Fibroblast of lung (primary cell): ENCODE measurements at places on chromosomes 2 and 18. TPM values are rescaled to one million over a fixed set of nuclear protein-coding genes. Genes with fewer than 3 reads are reported as not detected.

CLHC1 gene
- 7.2 and 11.9 TPM in 2 replicates for total RNA-seq

ERBB4 gene
- total RNA-seq, result under 0.01 and 0.17 TPM in 2 replicates

MYO5B gene
- total RNA-seq, result under 0.01 TPM in 2 replicates

TNFAIP6 gene
- 33.1 and 53.8 TPM in 2 replicates for total RNA-seq

ALPI gene
- not detected in 2 replicates for total RNA-seq

CDCA7 gene
- 1.3 and 1.5 TPM in 2 replicates for total RNA-seq

MYO7B gene
- under 0.01 TPM in 1 of 2 replicates, not detected in the other for total RNA-seq

KLHL14 gene
- total RNA-seq, result not detected in 2 replicates

LCT gene
- under 0.01 TPM in 2 replicates for total RNA-seq

KCNG2 gene
- total RNA-seq, result 6.4 and 10.1 TPM in 2 replicates

PLCD4 gene
- total RNA-seq, result 3.9 and 10.7 TPM in 2 replicates

VIT gene
- 0.17 and 0.77 TPM in 2 replicates for total RNA-seq

PHOSPHO2 gene
- 3.9 and 5.4 TPM in 2 replicates for total RNA-seq

PJVK gene
- 2.1 and 4.3 TPM in 2 replicates for total RNA-seq

NABP1 gene
- total RNA-seq, result 77.8 and 117 TPM in 2 replicates

COL4A4 gene
- 0.17 and 0.51 TPM in 2 replicates for total RNA-seq

FSHR gene
- under 0.01 TPM in 1 of 2 replicates, not detected in the other for total RNA-seq

AFTPH gene
- 38.0 and 43.3 TPM in 2 replicates for total RNA-seq

RAMP1 gene
- 16.0 and 16.4 TPM in 2 replicates for total RNA-seq

MC4R gene
- total RNA-seq, result not detected in 2 replicates

DYNAP gene
- not detected in 2 replicates for total RNA-seq

GIGYF2 gene
- total RNA-seq, result 46.2 and 64.7 TPM in 2 replicates

NBEAL1 gene
- total RNA-seq, result 38.0 and 55.7 TPM in 2 replicates

FAM110C gene
- total RNA-seq, result 0.26 TPM in 1 of 2 replicates, not detected in the other

ABCG5 gene
- total RNA-seq, result not detected in 2 replicates

SEMA4F gene
- total RNA-seq, result 5.1 and 9.4 TPM in 2 replicates

SERPINB3 gene
- not detected in 2 replicates for total RNA-seq

TCF7L1 gene
- 0.51 and 0.83 TPM in 2 replicates for total RNA-seq

GRHL1 gene
- total RNA-seq, result 0.77 and 0.99 TPM in 2 replicates

SERPINB4 gene
- total RNA-seq, result not detected in 2 replicates

ATOH8 gene
- 19.0 and 19.2 TPM in 2 replicates for total RNA-seq

SLC23A3 gene
- 1.8 and 2.5 TPM in 2 replicates for total RNA-seq

ERICH2 gene
- 3.1 and 4.1 TPM in 2 replicates for total RNA-seq
